ENCODE measurements at places on chromosomes 16 and 17.
A peak's percentile ranks its signal among the peaks of the same experiment; 100 is the strongest.

GRCh38 chr16:1654505-1655268, 23.4 kb upstream of the JPT2 start:
- DNase-seq, result no peak

DNA sequence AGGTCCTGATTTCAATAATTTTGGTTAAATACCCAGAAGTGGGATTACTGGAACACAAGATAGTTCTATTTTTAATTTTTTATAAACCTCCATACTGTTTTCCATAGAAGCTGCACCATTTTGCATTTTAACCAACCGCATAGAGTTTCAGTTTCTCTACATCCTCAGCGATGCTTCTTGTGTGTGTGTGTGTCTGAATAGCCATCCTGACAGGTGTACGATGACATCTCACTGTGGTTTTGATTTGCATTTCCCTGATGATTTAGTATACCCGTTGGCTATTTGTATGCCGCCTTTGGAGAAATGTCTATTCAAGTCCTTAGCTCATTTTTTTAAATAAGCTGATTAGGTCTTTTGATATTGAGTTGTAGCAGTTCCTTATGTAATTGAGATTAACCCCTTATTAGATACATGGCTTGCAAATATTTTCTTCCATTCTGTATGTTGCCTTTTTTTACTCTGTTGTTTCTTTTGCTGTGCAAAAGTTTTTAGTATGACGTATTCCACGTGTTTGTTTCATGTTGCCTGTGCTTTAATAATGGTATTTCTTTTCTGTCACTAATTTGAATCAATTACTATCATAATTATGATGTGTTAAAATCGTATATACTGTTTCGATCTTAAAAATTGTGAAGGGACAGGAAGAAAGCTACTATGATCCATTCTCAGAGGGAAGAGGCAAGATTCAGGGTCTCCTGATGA, 227.2 kb upstream of the MON1B start:
- DNase-seq, result no peak

GRCh38 chr17:78013683-78014467, 55.4 kb downstream of the TNRC6C start:
- peak; percentile 79 for DNase-seq

- DNase-seq, result no peak
Measured at GRCh38 chr16:67825119-67825518, 17.0 kb upstream of the THAP11 start.

- DNase-seq, result peak; percentile 29
Measured at GRCh38 chr16:23061669-23062068, 87.6 kb downstream of the USP31 start.

DNA sequence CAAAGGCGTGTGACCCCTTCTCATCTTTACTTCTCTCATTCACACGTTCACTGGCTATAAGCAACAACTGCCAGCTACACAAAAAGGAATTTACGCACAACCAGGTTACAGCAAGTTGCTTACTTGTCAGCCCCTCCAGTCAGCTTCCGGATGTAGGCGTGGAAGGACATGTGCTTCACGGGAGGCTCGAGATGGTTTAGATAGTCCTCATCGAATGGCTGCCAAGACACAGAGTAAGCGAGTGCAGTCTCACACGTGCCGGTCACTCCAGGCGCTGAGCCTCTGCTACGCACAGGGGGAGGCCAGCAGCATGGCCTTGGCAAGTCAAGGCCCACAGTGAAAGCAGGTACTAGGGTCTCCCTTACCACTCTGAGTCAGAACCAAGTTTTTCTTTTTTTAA, 28.3 kb downstream of the NPLOC4 start:
- no peak for DNase-seq

- no peak for DNase-seq
Measured at GRCh38 chr17:71360301-71360700, 760.5 kb upstream of the SOX9 start.

- no peak for DNase-seq
Measured at GRCh38 chr17:68424861-68425260, 32.4 kb downstream of the WIPI1 start.

- no peak for DNase-seq
Measured at GRCh38 chr17:14630621-14631020, 329.7 kb downstream of the HS3ST3B1 start.

DNA sequence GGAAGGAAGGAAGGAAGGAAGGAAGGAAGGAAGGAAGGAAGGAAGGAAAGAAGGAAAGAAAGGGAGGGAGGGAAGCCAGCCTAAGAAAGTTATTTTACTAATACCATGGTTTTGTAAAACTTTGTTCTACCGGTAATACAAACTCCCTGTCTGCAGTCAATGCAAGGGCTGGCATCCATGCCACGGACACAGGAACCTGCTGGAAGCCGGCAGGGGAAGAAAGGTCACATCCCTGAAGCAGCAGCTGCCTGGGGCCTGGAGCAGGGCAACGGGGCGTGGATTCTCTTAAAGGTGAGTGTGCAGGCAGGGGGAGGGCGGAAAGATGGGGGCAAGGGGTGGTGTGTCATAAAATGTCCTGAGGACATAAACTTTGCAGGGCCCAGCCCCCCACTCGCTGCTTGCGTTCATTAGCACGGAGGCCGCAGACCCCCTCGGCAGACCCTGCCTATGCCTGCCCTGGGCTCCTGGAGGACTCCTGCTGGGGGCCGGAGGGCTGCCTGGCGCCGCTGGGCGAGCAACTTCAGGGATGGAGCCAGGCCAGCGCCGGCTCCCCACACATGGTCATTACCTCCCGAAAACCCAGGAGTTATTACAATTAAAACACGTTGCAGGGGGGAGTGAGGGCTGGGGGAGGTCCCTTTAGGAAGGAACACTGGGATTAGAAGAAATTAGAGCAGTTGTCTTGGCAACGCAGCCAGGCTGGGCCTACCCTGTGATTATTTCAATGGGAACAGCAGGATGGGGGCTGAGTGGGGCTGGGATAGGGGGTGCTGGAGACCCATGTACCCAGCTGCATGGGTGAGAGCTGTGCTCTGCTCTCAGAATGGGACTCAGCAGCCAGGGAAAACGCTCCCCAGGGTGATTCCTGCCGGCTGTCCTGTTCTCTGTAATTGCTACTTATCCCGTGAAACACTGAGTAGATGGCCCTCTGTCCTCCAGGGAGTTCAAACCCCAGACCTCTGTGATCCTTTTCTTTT, 257.9 kb downstream of the SOX9 start:
- no peak for DNase-seq

GRCh38 chr17:58640202-58640601, 51.6 kb downstream of the TEX14 start:
- no peak for DNase-seq

DNA sequence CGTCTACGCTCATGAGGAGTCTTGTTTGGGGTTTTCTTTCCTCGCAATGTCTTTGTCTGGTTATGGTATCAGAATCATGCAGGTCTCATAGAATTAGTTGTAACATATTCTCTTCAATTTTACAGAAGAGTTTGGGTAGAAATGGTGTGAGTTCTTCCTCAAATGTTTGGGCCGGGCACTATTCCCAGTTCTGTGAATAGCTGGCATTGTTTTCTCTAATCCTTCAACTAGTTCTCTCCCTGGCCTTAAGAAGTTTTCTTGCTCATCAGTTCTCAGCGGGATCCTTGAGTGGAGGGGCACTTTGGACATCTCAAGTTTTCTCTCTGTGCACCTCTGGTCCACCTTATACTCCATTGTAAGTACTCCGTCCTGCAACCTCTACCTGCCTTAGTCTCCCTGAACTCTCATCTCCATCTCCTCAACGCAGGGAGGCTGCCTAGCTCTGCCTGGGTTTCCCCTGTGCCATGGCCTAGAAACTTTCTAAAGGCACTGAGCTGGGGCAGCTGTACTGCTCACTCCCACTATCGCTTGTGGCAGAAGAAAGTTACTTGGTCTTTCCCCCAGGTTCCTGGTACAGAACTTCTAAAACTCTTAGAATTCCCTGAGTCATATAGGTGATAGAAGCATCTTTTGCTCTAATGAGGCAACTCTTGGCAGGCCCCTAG, 16.9 kb downstream of the NSMCE1 start:
- DNase-seq, result no peak

DNA sequence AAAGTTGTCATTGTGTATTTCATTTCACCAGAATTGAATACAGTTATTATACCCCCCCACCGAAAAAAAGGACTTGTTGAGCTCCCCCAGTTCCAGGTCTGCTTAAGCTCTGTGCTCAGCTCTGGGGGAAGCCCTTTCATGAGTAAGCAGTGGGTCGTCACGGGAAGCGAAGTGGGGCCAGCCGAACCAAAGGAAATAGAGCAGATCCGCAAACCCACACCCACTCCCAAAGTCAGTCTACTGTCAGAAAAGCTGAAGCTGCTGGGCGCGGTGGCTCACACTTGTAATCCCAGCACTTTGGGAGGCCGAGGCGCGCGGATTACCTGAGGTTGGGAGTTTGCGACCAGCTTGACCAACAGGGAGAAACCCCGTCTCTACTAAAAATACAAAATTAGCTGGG, 50.1 kb downstream of the PECAM1 start:
- no peak for DNase-seq

GRCh38 chr17:79372470-79373238, 238.2 kb downstream of the RBFOX3 start:
- no peak for DNase-seq

- DNase-seq, result no peak
Measured at GRCh38 chr16:9235867-9236266, 144.4 kb downstream of the HAPSTR1 start.

DNA sequence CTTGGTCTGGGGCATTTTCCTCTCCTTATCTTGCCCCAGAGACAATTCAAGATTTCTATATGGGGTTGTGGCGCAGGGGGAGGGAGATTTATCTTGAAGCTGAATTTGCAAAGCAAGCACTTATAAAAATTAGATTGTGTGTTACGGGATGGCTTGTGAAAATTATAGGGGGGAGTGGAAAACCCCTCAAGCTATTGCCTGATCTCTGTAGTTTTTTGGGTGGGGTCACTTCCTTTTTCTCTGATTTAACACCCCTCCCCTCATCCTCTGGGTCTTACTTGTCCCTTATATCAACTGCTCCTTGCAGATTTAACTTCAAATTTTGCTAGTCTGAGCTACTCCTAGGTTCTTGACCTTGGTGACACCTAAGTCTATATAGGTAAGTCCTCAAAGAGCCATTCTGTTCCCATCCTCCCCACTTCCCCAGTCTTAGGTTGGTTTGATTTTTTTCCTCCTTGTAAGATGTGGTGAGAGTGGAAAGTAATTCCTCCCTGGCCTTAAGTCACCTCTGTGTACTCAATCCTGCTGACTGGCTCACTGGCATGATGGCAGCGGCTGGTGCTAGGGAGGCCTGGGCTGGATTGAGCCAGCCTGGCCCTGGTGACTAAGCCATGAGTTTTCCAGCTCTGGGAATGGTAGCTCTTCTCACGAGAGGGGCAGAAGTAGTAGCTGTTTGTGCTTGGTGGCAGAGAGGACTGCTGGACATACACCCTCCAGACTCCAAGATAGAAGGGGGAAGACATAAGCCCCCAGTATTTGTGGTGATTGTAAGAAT, 2.3 kb downstream of the ARL4D start:
- DNase-seq, result peak; percentile 79

DNA sequence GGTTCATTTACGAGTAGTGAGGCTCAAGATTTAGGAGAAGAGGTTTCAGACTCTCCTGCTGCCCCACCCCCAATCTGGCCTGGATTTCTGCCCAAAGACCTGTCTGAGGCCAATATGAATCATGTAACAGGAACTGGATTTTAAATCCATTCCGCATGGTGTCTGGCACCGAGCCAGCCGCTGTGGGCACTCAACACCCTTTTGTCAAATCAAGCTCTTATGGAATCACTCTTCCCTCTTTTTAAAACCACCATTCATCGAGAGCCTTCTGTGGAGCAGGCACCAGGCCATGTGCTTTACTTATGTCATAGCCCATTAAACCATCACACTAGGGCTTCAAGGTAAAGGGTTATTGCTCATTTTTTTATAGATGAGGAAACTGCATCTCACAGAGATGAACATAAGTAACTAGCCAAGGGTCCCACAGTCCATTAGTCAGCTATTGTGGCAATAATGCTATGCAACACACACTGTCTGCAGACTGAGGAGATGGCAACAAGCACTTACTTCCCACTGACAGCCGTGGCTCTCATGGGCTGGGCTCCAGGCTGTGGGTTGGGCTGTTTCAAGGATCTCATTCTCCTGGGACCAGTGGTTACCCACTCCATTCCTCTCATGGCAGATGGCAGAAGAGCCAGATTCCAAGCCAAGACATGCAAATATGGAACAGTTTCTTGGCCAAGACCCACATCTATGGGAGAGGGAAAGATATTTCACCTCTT, 93.6 kb downstream of the WSCD1 start:
- peak; percentile 46 for DNase-seq

DNA sequence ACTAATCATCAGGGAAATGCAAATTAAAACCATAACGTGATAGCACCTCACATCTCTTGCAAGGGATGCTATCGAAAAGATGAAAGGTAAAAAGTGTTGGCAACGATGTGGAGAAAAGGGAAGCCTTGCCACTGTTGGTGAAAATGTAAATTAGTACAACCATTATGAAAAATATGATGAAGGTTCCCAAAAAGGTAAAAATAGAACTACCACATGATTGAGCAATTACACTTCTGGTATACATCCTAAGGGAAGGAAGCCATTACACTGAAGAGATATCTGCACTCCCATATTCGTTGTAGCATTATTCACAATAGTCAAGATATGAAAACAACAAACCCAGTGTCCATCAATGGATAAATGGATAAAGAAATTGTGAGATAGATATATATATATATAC, 21.5 kb downstream of the ABCA10 start:
- no peak for DNase-seq

- no peak for DNase-seq
Measured at GRCh38 chr17:10741416-10742135, 11.8 kb upstream of the TMEM220 start.

- DNase-seq, result no peak
Measured at GRCh38 chr17:33848433-33848832, 406.7 kb upstream of the CCL2 start.

GRCh38 chr17:78882540-78883088, 20.4 kb downstream of the CEP295NL start:
- no peak for DNase-seq

GRCh38 chr16:53982631-53983042, 278.7 kb downstream of the FTO start:
- DNase-seq, result no peak

DNA sequence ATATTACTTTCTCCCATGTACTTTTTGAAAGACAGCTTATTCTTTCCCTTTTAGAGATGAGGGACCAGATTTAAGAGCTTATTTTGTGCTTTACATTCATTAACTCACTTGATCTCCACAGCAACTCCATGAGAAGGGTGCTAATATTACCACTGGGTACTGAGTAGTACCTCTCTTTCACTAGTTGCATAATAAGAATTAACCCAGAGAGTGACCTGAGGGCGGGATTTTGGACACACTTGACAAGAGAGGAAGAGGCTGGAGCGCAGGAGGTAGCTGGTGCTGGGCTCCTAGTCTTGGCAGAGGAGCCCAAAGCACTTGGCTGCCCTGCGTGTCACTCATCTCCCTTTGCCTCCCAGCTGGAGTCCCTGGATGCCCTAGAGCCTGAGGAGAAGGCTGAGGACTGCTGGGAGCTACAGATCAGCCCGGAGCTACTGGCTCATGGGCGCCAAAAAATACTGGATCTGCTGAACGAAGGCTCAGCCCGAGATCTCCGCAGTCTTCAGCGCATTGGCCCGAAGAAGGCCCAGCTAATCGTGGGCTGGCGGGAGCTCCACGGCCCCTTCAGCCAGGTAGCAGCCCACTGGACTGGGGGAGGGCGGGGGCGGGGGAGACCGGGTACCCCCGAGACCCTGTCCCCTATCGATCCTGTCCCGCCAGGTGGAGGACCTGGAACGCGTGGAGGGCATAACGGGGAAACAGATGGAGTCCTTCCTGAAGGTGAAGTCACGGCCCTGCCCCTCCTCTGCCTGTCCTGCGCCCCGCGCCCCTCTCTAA, 1.7 kb upstream of the MAZ start:
- no peak for DNase-seq

Data from fibroblast of skin of scalp (primary cell).